ENCODE measurements at places on chromosomes 5 and 9.

GRCh38 chr9:95754533-95755420, 120.7 kb upstream of the ERCC6L2 start:
- DNase-seq = no peak

DNA sequence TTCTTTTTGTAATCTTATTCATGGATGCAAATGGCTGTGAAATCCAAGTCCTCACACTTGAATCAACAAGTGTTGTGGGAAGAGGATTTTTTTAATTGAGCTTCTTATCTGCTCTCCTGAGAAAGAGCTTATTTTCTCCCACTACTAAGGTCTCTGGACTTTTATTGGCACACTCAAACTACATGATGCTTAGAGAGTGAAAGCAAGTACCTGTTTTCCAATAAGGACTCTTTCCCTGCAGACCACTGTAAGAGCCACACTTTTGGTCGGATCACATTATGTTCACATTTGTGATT, 546.4 kb upstream of the ARRDC3 start:
- DNase-seq = no peak

DNA sequence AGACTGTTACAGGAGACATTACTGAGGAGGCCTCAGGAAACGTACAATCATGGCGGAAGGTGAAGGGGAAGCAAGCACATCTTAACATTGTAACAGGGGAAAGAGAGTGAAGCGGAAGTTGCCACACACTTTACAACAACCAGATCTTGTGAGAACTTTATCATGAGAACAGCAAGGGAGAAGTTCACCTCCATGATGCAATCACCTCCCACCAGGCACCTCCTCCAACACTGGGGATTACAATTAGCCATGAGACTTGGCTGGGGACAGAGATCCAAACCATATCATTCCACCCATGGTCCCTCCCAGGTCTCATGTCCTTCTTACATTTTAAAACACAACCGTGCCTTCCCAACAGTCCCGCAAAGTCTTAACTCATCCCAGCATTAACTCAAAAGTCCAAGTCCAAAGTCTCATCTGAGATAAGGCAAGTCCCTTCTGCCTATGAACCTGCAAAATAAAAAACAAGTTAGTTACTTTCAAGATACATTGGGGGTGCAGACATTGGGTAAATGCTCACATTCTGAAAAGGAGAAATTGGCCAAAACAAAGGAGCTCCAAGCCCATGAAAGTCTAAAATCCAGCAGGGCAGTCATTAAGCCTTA, 138.3 kb downstream of the TMEM161B start:
- DNase-seq = no peak

GRCh38 chr5:98453296-98453695, 320.2 kb upstream of the RGMB start:
- DNase-seq = no peak

GRCh38 chr5:76576450-76576849, 46.8 kb downstream of the F2RL2 start:
- no peak for DNase-seq

DNA sequence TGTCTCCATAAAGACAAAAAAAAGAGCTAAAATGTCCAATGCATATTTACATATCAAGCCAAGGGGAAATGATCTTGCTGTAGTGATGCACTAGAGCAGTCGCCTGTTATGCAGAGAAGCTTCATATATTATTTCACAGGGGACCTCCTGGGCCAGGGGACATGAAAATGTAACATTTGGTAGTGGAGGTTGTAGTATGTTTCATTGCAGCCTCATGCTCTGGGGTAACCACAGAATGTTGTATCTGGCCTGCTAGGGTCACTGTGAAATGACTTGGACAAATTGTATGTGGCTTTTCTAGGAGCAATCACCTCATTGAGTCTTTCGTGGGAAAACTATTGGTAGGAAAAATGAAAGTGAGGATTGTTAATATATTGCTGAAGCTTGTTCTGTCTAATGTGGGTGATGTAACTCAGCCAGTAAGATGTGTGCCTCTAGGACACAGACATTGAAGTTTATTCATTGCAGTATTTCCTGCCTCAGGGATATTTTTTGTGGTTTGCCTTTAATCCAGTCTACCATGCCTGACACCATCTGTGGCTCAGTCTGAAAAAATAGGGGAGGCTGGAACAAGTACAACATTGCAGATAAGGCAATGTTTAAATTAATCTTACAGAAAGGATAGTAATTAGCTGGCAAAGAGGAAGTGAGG, 430.8 kb upstream of the TNC start:
- DNase-seq = no peak

DNA sequence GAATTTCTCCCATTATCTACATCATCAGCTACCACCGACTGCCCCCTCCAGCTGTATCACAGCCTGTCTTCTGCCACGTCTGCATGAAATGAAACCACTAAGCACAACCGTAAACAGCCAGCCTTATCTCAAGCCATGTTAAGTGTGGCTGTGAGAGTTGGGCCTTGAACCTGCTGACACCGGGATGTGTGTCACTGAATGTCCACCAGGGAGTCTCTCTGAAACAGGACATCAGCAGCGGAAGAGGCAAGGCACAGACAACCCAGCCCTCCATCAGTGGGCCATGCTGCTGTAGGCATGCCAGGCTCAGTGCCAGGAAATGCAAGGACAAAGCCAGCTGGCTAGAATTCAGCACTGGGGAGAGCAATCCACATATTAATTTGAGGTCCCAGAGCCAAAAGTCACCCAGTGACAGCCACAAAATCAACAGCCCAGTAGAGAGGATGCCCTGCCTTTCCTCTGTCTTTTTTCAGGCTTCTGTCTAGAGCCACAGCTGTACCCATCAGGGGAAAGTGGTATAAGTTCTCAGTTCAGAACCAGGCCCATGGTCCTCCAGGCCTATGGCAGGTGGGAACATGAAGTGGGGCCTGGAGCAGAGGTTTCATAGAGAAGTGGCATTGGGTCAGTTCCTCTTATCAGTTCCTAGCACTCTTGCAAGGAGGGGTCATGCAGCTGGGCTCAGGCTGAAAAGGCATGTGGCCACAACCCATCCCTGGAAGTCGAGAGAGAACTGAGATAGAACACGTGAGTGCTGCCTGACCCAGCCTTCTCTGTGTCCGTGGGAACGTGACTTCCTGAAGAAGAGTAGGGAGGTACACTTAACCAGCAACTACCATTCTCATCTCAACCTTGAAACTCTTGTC, 199.4 kb downstream of the ESM1 start:
- DNase-seq = no peak

DNA sequence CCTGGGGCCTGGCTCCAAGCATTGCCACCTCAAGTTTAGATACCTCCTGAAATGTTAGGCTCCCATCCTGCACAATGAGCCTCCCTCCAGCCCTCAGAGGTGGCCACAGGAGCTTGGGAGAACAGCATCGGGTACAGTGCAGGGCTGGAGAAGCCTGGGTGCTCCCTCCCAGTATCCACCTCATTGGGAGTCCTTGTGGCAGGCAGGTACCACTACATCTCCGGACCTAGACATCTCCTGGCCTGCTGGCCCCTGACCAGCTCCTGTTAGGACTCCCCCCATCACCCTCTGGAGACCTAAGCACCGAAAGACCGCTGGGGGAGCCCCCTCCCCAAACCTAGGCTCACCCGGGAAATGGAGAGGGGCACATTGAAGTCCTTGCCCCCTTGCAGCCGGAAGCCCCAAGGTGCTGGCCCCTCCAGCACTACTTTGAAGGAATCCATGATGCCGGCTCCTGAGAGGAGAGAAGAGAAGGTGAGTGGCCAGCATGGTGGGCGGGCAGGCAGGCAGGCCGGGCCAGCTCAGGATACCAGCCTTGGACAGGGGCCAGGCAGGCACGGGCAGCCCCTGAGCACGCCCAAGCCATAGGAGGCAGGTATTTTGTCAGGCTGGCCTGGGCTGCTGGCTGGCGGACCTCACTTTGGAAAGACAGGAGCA, 1.2 kb downstream of the PDLIM7 start:
- no peak for DNase-seq

GRCh38 chr5:132385326-132386105, 16.0 kb downstream of the SLC22A5 start:
- DNase-seq = peak; percentile 49

DNA sequence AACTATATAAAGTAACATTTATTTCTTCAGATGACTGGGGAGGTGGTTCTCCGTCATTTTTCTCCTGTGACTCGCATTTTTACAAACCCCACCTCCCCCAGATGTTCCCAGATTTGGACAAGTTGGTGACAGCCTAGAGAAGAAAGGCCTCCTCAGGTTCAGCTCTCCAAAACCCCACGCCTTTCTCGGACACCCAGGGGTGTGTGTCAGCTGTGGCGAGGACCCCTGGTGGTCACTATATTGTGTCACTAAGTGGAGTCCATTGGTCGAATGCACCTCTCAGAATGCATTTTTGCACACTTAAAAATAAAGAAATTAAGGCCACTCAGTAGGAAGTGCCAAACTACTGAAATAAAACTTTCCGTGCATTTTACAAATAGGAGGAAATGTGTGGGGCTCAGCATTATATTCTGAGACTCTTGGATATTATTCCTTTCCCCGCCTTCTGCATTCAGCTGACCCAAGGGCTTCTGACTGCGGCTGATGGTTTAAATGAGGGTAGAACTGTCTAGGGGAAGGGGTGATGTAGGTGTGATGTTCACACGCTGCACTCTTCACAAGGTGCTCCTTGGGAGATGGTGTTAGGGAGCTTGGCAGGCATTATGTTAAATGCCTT, 47.6 kb downstream of the ACO1 start:
- DNase-seq = peak; percentile 9

- DNase-seq = no peak
Measured at GRCh38 chr9:35845824-35846771, 17.1 kb downstream of the TMEM8B start.

DNA sequence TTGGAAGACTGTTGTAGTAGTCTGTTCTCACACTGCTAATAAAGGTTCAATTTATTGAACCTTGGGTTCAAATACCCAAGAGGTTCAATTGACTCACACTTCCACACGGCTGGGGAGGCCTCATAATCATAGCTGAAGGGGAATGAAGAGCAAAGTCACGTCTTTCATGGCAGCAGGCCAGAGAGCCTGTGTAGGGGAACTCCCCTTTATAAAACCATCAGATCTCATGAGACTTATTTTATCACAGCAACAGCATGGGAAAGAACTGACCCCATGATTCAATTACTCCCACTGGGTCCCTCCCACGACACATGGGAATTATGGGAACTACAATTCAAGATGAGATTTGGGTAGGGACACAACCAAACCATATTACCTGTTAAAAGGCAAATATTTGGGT, 268.2 kb downstream of the TMEM167A start:
- DNase-seq = no peak

DNA sequence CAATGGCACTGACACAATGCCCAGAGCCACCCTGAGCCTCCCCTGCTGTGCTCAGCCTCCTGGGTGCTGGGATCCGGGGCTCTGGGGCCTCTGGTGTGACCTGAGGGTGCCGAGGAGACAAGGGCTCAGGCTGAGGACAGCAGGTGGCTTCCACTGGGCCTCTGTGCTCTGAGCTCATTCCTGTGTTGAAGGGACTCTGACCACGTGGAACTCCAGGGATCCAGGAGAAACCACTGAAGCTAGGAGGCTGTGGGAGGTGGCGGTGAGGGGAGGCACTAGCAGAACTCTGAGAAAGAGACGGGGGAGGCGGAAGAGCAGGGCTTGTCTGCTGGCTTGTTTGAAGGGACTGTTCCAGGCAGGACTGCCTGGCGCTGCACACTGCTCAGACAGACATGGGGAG, 318.7 kb upstream of the IRX1 start:
- DNase-seq = no peak

DNA sequence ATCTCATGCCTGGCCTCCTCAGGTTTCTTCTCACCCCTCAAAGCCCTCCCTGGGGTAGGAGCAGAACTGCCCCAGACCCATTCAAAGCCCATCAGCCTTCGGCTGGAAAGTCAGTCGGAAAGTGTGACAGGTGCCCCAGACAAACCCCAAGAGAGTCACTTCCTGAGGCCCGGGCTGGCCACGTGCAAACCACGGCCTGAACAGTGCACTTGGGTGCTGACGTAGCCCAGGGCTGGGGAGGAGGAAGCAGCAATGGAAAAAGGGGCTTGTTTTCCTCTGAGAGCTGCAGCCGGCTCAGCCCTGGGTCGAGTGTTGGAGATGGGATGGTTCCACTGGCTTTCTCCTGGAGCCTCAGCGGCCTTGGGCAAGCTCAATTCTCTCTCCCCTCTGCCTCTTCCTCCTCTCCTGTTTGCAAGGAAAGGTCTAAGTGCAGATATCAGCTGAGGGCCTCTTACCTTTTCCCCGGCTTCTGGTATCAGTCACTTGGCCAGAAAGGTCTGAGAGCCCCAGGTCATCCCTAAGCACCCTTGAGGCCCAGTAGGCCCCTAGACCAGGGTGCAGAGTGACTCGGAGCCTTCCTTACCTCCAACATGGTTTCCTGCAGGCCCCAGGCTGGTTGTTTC, 5.9 kb upstream of the EGR1 start:
- DNase-seq = peak; percentile 54

DNA sequence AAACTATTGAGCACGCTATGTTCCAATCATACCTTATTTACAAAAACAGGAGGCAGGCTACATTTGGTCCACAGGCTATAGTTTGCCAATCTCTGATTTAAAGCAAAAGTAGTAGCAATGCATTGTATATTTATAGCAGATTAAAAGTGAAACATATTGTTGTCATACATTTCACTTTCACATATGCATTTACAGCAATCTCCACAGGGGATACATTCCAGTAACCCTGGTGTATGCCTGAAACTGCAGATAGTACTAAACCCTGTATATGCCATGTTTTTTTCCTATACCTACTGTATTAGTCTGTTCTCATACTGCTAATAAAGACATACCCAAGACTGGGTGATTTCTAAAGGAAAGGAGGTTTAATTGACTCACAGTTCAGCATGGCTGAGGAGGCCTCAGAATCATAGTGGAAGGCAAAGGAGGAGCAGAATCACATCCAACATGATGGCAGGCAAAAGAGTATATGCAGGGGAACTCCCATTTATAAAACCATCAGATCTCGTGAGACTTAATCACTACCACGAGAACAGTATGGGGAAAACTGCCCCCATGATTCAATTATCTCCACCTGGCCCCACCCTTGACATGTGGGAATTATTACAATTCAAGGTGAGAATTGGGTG, 5.9 kb upstream of the CSF1R start:
- DNase-seq = no peak

GRCh38 chr5:72653586-72653985, 146.4 kb upstream of the ZNF366 start:
- DNase-seq = no peak

DNA sequence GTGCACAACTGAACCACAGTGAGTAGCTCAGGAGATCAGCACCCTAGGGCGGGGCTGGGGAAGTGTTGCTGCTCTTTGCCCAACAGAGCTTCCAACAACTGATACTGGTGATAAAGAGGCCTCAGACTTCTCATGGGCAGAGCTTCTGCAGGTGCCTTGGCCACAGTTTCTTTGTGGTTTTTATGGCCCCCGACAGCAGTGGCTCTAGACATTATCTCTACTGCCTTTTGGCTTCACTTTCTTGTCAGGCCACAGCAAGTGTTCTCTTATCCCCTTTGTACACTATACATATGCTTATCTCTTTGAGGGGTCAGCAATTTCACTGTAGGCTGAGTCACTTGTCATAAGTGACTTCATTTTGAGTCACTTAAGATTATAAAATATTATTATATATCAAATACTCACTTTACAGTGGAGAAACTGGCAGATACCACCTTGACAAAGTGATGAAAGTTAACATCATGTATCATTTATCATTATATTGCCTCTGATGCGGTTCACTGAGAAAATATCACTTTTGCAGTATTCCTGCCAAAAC, 90.9 kb upstream of the COX7C start:
- DNase-seq = no peak

All from activated effector memory CD4-positive, alpha-beta T cell treated with Interleukin-2 at 50 U/mL for 16 hours (primary cell).